ENCODE measurements at places on chromosomes 1 and 21.

DNA sequence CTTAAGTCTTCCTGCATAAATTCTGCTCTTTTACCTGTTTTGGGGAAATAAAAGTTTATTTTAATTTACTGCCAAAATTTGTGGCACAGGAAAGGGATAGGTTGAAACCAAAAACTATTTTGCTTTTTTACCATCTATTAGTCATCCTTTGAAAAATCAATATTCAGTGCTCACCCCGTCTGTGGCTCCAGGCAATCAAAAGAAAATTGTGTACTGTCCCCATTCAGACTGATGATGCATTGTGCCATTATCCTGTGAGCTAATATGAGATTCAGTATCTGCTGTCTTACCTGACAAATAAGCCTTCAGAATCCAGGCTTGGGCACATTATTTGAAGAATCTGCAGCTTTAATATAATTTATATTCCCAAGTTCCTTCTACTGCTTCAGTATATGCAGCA is 650.7 kb downstream of the KIF26B start:
- DNase-seq: no peak

DNA sequence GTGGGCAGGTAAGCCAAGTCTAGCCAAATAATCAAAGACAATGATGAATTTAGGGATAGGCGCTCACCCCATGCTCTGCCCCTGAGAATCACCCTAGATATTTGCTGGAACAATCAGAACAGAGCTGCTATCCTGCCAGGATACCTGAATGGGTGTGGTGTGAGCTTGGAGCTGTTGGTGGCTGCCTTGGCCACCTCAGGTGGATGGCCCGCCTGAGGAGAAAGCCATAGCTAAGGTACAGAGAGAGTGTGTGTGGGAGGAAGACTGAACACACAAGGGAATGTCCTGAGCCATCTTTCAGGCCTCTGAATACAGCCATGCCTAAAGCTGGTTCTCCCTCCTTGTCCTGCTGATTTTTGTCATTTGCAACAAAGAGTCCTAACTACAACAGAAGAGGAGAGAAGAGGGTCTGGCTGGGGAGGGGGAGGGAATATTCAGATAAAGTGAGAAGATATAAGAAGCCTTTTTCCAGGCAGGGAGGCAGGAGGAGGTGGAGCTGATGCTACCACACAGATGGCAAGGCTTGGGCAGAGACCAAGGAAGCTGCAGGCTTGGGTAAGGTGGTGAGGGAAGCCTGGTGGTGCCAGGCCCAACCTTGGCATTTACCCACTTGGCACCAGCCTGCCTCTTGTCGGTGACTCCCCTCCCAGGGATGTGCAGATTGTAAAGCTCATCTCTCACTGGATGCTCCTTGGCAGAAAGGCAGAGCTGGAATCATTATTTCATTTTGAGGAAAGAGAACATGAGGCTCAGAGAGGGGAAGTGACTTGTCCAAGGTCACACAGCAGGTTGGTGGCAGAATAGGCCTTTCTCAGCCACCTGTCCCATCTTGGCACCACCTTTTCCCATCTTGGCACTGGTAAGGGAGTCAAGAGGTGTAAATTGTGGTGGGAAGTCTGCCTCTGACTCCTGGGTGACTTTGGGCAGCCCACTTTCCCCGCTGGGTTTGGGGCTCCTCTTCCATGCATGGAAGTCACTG is 49.7 kb downstream of the NKAIN1 start:
- no peak for DNase-seq

GRCh38 chr1:211336775-211337174 is 10.1 kb downstream of the TRAF5 start:
- no peak for DNase-seq

DNA sequence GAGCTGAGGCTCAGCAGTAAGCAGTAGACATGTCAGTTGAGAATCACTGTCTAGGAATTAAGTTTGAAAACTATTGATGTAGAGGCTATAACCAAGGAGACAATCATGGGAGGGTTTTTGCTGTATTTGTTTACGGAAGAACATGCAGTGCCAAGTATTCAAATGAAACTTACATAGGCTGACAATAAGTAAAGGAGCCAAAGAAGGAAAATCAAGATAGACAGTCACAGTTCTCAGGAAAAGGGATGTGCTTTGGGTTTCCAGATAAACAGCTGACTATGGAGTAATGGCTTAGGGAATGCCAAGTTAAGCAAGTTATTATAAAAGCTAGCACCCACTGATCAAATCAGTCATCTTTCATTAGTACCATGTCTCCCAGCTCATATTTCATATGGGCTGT is 21.5 kb downstream of the GNG12 start:
- DNase-seq: no peak

- no peak for DNase-seq
Observed at GRCh38 chr1:200426196-200426595, 16.4 kb upstream of the ZNF281 start.

GRCh38 chr1:10179406-10180091 is 30.8 kb upstream of the KIF1B start:
- DNase-seq: peak; percentile 66

GRCh38 chr1:70084314-70084915 is 121.0 kb downstream of the LRRC40 start:
- no peak for DNase-seq

DNA sequence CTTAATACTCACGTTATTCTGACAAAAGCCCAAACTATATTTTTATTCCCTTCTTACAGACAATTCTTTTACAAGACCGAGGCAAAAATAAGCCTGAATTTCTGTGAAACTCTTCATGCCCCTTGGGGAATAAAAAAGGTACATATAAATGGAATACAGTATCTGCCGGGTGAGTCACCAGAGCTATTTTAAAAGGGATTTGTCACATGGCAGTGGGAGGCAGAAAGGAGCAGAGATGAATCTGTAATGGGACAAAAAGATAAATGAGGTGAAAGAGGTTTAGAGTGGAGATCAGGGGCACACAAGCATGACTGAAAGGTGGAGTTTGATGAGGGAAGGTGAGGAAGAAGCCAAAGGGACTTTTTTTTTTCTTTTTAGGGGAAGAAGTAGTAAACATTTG is 8.8 kb downstream of the XCL1 start:
- no peak for DNase-seq

DNA sequence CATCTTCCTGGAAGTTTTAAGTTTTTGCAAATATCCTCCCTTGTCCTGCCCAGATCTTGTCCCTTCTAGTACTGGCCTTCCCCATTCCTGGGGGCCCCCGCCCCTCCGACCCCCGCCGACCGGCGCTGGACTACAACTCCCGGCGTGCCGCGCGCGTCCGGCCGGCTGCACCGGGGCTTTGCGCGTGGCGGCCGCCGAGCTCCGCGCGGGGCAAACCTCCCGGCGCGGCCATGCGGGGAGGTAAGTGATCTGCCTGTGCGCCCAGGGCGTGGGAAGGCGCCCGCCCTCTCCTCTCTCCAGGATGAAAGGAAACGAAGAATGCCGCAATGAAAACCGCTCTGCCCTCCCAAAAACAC is 3.2 kb upstream of the SAMD13 start:
- DNase-seq: peak; percentile 35

DNA sequence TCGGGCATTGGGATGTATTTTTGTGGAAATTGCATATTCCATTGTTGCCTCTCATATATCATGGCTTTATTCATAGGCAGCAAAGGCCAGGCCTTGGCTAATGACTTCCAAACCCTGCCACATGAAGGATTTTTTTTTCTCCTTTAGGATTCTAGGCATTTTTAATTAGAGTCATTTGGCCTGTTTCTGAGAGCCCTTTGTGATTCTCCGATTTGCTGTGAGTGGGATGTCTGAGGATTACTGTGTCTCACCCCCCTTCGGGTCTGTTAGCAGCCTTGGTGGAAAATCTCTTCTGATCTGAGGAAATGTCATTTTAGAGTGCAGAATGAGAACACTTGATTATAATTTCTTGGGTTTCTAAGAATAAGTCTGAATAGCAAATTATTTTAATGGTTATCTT is 253.5 kb downstream of the NTNG1 start:
- DNase-seq: no peak

GRCh38 chr1:244316407-244316806 is 135.3 kb downstream of the ADSS2 start:
- DNase-seq: no peak

GRCh38 chr1:231384696-231385415 is 37.2 kb downstream of the EGLN1 start:
- DNase-seq: no peak

DNA sequence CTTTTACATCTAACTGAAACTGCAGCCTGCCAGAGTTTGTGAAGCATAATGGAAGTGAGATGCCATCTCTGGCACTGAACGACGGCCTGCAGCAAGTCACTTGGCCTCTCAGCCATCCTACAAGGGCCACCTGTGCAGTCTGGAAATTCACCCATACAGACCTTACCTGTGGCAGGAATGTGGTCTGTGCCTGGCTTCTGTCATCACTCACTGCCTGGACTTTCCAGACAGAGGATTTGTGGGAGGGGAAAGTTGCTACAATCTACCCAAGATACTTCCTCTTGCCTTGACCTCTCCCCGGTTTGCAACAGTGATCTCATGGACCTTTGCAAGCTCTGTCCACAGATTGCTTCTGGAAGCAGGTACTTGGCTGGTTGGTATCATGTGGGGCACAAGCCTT is 58.4 kb upstream of the ATP1B1 start:
- no peak for DNase-seq
